Tibial artery (tissue), 4 donors: ENCODE measurements at places on chromosomes 1 and 21.
A peak's percentile ranks its signal among the peaks of the same experiment; 100 is the strongest.

DNA sequence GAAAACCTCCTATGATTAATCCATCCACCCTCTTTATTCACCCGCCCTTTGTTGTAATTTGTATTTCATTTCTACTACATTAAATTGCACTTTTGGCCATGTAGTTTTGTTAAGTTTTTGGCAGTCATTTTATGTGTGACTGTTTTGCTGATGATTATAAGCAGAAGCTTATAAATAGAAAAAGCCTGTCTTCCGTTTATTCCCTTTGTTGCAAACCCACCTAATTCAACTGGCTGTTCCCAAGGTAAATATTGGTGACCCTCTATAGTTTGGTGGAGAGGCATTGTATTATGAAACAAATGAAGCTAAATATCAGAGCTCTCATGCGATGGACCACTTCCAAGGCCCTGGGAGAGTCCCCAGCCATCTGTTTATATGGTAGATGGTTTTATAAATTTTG is 36.7 kb upstream of the IGSF3 start:
- H3K36me3 ChIP-seq = no peaks in the 10 kb centered on the region
- DNase-seq = no peak
- no peak overlapping the region for H3K4me3 ChIP-seq
- H3K4me1 ChIP-seq = peaks cover 2% of the 10 kb centered on the region
- no peaks in the 10 kb centered on the region for H3K27me3 ChIP-seq

DNA sequence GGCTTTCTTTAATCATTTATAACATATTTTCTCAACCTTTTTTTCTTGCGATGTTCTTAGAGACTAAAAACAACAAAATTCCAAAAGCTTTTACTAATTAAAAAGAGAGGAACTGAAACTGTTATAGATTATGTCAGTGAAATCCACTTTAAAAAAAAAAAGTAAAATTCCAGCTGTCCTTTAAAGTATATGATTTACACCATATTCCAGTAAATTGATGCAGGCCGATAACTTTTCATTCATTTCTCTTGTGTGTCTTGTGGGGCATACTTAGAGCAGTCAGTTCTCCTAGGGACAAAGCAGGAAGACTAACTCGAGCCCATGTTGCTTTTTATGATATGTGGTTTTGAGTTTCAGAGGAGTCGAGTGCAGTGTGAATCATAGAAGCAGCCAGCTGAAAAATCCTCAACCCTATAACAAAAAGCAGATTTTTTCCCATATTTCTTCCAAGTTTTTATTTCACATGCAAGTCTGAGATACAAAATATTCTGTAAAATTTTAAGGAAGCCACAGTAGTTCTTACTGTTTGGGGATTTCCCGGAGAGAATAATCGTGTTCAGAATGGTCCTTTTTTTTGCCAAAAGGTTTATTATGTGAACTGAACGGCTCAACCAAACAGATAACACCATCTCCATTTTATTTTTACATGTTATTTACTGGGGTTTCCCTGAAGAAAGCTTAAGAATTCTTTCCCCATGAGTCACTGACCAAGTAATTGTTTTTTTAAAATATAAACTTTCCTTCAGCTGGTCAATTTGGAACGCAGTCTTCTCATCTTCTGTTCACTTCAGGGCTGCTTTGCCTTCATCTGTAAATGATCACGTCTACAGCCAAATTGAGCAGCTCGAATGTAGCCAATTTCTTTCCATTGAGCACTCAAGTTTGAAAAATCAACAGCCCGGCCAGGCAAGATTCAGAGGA is 77.0 kb upstream of the C1orf105 start:
- no peaks in the 10 kb centered on the region for H3K27me3 ChIP-seq
- no peaks in the 10 kb centered on the region for H3K36me3 ChIP-seq
- no peaks in the 10 kb centered on the region for H3K4me1 ChIP-seq
- H3K27ac ChIP-seq = peak overlapping the region; percentile 62
- no peak for DNase-seq

GRCh38 chr1:109508001-109508872 is 1.3 kb downstream of the AMIGO1 start:
- H3K4me1 ChIP-seq = no peaks in the 10 kb centered on the region
- H3K27me3 ChIP-seq = no peaks in the 10 kb centered on the region
- H3K4me3 ChIP-seq = peak overlapping the region; percentile 68

DNA sequence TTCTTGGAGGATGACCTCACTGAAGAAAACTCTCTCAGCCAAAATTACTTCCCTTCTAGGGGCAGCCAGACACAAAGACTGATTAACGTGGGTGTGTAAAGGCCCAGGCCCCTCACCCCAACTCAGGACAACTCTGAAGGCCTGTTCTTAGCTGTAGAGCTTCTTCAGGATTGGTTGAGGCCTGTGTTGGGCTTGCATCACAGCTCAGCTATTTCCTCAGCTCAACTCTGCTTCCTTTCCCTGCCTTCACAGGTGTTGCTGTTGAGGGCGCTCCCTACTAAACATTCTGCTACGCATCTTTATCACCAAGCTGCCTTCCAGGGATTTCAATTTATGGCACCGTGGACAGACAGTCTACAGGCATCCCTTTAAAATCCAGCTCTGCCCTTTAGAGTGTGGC is 36.8 kb downstream of the MAB21L3 start:
- peaks cover 7% of the 10 kb centered on the region for H3K4me1 ChIP-seq
- no peaks in the 10 kb centered on the region for H3K27me3 ChIP-seq
- no peak overlapping the region for H3K4me3 ChIP-seq

- no peak overlapping the region for H3K4me3 ChIP-seq
- DNase-seq = no peak
- H3K36me3 ChIP-seq = peaks cover 2% of the 10 kb centered on the region
- H3K4me1 ChIP-seq = peaks cover 11% of the 10 kb centered on the region
- H3K27ac ChIP-seq = no peak overlapping the region
Observed at GRCh38 chr1:58398714-58399113, 147.8 kb downstream of the OMA1 start.

DNA sequence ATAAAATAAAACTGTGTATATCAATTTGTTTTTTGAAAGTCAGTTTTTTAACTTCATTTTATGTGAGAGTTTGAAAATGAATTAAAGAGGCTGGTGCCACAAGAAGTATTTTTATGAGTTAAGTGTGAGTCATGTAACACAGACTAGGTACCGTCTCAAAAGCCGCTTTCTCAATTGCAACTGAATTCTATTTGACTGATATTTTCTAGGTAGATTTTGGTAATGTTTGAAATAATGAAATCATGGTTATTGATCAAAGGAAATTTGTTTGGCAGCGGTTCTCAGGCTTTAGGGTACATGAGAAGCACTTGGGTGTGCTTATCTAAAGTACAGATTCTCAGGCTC is 4.6 kb downstream of the SNX27 start:
- DNase-seq = no peak
- H3K4me1 ChIP-seq = no peaks in the 10 kb centered on the region
- H3K4me3 ChIP-seq = no peak overlapping the region
- H3K27me3 ChIP-seq = no peaks in the 10 kb centered on the region
- H3K27ac ChIP-seq = no peak overlapping the region

GRCh38 chr1:34547046-34547674 is 207.7 kb upstream of the GJB5 start:
- H3K4me1 ChIP-seq = no peaks in the 10 kb centered on the region
- no peak overlapping the region for H3K4me3 ChIP-seq
- no peaks in the 10 kb centered on the region for H3K27me3 ChIP-seq

- H3K4me1 ChIP-seq = peaks cover 3% of the 10 kb centered on the region
- H3K27me3 ChIP-seq = no peaks in the 10 kb centered on the region
- no peak overlapping the region for H3K27ac ChIP-seq
Observed at GRCh38 chr1:35561972-35562680, 4.5 kb downstream of the NCDN start.

DNA sequence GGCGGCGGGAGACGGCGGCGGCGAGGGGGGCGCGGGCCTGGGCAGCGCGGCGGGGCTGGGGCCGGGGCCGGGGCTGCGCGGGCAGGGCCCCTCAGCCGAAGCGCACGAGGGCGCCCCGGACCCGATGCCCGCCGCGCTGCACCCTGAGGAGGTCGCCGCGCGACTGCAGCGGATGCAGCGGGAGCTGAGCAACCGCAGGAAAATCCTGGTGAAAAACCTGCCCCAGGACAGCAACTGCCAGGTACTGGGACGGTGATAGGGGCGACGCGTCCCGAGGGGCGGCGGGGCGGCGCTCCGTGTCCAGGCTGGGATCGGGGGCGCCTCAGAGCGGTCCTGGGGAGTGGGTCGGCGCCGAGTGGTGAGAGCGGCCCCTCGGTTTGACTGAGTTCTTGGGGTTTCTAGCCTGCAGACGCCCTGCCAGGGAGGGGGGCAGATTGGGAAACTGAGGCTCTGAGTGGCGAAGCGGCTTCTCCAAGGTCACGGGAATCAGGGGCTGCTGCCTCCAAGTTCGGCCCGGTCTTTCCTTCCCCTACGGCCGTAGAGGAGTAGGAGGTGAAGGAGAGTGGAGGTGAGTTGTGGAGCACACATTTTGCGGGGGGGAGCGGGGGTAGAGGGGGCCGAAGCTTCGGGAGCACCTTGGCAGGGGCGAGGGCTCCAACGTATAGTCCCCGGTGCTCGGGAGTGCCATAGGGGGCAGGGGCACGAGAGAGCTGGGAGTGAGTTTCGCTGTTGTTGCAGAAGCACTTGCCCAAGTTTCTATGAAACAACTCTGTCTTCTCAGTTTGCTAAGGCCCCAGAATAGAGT is 508 bp downstream of the RAVER2 start:
- peak overlapping the region; percentile 82 for H3K27ac ChIP-seq
- H3K4me3 ChIP-seq = peak overlapping the region; percentile 75
- H3K27me3 ChIP-seq = no peaks in the 10 kb centered on the region
- H3K4me1 ChIP-seq = no peaks in the 10 kb centered on the region

DNA sequence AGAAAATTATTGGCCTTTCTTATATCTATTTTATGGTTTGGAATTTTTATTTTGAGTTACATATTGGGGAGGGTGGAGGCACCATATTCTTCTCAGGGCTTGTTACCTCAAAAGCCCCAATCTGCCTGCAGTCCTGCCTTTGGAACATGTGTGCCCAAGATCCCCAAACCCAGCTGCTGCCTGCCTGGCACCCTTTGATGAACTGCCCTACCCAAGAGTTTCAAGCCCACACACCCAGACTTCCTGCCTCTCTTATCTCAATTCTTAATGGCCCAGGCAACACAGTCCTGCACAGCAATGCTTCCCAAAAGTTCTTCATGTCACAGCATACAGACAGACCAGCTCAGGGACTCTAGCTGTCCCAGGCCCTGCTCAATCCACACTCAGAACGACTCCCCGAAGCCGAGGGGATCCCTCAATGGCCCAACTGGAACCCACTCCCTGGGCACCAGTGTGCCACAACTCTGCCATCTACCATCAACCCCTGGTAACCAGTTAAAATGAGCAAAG is 19.2 kb downstream of the OLFML2B start:
- H3K27ac ChIP-seq = peak overlapping the region; percentile 71
- no peak overlapping the region for H3K4me3 ChIP-seq
- H3K36me3 ChIP-seq = peaks cover 7% of the 10 kb centered on the region
- H3K27me3 ChIP-seq = no peaks in the 10 kb centered on the region
- H3K4me1 ChIP-seq = peaks cover 48% of the 10 kb centered on the region

- H3K27me3 ChIP-seq = no peaks in the 10 kb centered on the region
- peaks cover 7% of the 10 kb centered on the region for H3K36me3 ChIP-seq
- no peak for DNase-seq
- no peak overlapping the region for H3K4me3 ChIP-seq
Observed at GRCh38 chr21:25772686-25773085, 37.9 kb downstream of the GABPA start.

DNA sequence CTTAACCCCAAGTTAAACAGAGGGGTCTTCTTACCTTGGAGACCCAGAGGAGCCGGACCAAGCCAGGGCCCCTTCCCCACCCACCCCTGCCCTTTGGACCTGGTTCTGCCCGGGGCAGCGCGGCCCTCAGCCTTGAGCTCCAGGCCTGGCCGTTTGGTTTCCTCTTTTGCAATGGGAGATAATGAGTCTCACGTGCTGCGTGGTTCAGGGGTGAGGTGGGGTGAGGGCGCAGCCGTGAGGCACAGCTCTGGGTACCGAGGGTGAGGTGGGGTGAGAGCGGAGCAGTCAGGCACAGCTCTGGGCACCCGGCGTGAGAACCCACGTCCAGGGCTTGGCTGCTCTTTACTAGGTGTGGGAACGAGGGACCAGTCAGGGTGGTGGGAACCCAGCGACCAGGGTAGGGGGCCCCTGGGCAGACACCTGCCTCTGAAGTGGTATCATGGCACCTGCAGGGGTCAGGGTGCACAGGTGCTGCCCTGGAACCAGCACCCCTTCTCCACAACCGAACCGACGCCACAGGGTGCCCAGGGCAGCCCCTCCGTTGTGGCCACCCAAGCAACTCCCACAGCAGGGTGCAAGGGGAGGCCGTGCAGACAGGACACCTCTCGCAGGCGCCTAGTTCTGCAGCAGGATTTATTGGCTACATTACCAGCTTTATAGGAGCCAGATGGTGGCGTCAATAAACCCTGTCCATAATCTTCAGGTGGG is 182.2 kb downstream of the PRDM16 start:
- no peak overlapping the region for H3K27ac ChIP-seq
- H3K4me1 ChIP-seq = peaks cover 28% of the 10 kb centered on the region
- no peaks in the 10 kb centered on the region for H3K27me3 ChIP-seq
- no peaks in the 10 kb centered on the region for H3K36me3 ChIP-seq
- DNase-seq = no peak

DNA sequence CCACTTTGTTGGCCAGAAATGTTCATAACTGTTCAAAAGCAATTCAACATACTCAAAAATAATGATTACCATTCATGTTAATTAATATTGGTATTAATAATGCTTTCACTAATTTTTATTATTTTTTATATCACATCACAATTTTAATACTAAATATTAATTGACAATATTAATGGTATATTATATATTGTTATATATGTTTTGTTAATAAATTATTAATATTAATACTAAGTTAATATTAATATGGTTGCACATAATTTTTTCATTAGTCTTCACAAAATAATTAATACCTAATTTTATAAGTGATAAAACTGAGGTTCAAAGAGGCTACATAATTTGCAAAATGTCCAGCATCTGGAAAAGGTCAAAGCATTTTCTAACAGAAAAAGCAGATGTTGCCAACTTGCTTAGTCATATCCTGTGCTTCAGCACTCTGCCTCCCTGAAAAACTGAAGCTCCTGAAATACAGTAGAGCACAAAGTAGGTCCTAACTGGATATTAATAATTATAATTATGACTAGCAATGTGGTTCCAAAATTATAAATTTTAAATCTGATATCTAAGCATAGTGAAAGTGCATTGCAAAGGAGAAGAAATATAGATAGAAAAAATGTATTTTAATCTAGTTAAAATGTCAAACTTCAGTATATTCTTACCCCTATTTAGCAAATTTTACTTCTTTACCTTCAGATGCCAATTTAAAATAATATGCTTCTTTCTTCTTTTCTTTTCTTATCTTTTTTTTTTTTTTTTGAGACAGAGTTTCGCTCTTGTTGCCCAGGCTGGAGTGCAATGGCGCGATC is 123.2 kb upstream of the TNFSF4 start:
- peaks cover 9% of the 10 kb centered on the region for H3K4me1 ChIP-seq
- no peaks in the 10 kb centered on the region for H3K36me3 ChIP-seq
- no peak for DNase-seq
- H3K4me3 ChIP-seq = no peak overlapping the region
- H3K27me3 ChIP-seq = no peaks in the 10 kb centered on the region
